ENCODE measurements at places on chromosomes 1 and 21. TPM values are rescaled to one million over a fixed set of nuclear protein-coding genes. Genes with fewer than 3 reads are reported as not detected.

The CYYR1 gene
- 45.8 TPM for total RNA-seq

The C1orf53 gene
- 0.81 TPM for total RNA-seq

The LCE1D gene
- total RNA-seq: not detected

The FAM72D gene
- total RNA-seq: 0.24 TPM

The KRTAP19-1 gene
- total RNA-seq: not detected

The SMYD3 gene
- total RNA-seq: 11.5 TPM

The C1orf185 gene
- total RNA-seq: not detected

The FOXO6 gene
- total RNA-seq: 3.3 TPM

GRCh38 chr1:180646093-180646492 lies 14.3 kb downstream of the XPR1 start:
- no peak for DNase-seq

- no peak for DNase-seq
These were observed 351.3 kb upstream of the SGIP1 start for GRCh38 chr1:66182551-66183178.

DNA sequence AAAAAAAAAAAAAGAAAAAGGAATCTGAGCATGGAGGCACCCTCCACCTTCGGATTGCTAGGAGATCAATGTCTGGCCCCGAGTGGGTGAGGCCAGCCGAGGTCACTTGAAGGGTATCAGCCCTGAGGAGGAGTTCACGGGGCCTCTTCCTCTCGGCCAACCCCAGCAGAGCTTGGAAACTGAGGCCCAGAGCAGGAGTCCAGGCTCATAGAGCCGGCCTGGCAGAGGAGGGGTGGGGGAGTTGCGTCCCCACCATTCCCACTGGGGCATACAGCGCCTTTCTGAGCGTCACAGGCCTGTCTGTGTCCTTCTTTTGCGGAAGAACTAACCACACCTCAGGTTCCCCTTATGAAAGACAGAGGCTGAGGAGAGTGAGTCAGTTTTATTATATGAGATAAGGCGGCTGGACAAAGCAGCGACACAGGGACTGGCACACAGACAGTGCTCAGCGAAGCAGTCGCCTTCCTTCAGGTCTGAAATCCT lies 17.1 kb upstream of the EPHA2 start:
- DNase-seq: no peak

DNA sequence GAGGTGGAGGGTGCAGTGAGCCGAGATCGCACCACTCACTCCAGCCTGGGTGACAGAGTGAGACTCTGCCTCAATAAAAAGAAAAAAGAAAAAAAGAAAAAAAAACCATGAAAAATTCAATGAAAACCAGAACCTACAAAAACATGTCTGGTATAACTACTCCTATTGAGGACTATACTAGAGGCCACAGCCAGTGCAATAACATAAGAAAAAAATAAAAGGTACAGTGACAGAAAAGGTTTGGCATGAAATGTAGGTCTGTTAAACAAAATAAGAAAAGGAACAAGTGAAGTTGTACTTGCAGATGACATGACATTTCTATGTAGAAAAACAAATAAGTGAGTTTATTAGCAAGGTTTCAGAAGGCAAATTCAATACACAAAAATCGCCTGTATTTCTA lies 8.2 kb downstream of the NADK start:
- peak; percentile 3 for DNase-seq

DNA sequence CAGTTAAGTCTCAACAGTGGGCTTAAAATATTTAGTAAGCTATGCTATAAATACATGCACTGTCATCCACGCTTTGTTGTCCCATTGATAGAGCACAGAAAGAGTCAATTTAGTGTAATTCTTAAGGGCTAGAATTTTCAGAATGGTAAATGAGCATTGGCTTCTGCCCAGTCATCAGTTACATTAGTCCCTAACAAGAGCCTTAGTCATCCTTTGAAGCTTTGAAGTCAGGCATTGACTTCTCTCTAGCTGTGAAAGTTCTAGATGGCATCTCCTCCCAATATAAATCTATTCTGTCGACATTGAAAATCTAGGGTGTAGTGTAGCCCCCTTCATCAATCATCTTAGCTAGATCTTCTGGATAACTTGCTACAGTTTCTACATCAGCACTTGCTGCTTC lies 12.0 kb upstream of the LPGAT1 start:
- DNase-seq: no peak

- DNase-seq: peak; percentile 80
These were observed 697 bp downstream of the PRDM16 start for GRCh38 chr1:3069491-3070308.

- no peak for DNase-seq
These were observed 18.7 kb upstream of the CLDN8 start for GRCh38 chr21:30234643-30235042.

DNA sequence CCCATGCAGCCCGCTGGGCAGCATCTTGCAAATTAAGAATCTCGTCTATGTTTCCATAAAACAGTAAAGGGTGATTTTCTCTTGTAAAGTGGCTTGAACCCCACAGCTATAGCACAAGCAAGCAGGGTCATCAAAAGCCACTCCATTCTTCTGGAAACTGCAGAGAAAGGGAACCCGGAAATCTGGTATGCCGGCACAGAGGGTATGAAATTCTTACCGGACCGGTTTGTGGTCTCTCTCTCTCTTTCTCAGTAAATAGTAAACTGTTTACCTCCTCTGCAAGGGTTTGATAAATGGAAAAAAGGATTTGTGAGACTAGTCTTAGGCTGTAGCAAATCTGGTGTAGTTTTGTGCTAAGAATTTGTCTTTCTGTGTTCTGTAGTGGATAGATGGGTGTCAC lies 2.7 kb upstream of the ADSS2 start:
- no peak for DNase-seq

DNA sequence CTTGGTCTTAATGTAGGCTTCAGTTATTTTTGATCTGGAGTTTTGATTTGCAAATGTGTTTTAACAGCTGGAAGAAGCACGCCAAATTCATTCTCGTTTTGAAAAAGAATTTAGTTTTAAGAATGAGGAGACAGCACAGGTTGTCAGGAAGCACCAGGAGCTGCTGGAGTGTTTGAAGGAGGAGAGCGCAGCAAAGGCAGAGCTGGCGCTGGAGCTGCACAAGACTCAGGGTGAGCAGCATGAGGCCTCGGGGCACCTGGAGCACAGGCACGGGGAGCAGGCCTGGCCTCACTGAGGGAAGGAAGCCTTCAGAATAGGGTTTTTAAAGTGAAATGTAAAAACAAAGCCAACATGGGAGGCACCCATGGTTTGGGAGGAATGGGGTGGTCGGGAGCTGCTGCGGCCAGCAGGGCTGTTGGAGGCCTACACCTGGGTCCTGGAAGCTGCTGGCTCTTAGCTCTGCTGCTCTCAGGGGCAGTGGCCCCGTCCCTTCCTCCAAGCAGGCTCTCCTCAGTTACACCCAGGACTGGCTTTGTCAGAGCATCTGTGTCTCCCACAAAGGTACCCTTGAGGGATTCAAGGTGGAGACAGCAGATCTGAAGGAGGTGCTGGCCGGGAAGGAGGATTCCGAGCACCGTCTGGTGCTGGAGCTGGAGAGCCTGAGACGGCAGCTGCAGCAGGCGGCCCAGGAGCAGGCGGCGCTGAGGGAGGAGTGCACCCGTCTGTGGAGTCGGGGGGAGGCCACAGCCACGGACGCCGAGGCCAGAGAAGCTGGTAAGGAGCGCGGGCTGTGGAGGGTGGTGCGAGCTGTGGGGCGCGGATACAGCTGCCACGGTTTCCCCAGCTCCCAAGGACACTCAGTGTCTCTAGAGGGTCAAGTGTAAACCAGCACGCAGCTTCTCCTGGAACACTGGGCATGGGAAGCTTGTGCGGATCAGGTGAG lies 66.9 kb downstream of the PCNT start:
- no peak for DNase-seq

- DNase-seq: no peak
These were observed 130.1 kb downstream of the HMCN1 start for GRCh38 chr1:185864331-185864730.

DNA sequence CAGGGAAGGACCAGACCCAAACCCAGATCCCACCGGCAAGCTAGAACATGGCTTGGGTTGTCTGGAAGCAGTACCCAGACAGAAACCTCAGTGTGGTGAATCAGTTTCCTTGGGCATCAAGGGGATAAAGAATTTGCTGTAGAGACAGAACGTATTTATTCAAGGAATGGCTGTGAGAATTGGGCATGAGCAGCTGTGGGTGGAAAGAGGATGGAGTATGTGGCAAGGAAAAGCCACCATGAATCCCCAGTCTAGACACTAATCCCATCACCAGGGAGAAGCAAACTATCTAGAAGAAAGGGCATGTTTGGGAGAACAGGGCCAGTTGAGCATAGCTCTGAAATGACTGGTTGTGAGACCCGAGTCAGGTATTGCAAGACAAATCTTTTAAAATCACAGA lies 109.2 kb downstream of the TOMM20 start:
- DNase-seq: no peak

Measured in aorta (tissue), 5 donors.